Stimulated activated CD8-positive, alpha-beta memory T cell treated with anti-CD3 and anti-CD28 coated beads, Interleukin-7, amount 100 ng/mL, for 1 hour (primary cell): ENCODE measurements at places on chromosomes 4 and X.
A peak's percentile ranks its signal among the peaks of the same experiment; 100 is the strongest.

DNA sequence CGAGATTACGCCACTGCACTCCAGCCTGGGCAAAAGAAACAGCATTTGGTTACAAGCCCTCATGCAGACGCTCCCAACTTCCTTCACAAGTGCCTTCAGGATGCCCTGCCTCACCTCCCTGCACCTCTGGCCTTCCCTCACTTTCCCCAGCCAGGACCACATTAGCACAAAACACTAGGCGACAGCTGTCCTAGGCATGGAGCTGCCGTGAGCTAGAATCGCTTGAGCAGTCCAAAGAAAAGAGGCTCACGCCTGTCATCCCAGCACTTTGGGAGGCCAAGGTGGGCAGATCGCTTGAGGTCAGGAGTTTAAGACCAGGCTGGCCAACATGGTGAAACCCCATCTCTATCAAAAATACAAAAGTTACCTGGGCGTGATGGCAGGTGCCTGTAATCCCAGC is 15.8 kb downstream of the RNF212 start:
- DNase-seq: no peak

GRCh38 chr4:121822796-121823504 is 733 bp downstream of the CCNA2 start:
- DNase-seq: no peak

DNA sequence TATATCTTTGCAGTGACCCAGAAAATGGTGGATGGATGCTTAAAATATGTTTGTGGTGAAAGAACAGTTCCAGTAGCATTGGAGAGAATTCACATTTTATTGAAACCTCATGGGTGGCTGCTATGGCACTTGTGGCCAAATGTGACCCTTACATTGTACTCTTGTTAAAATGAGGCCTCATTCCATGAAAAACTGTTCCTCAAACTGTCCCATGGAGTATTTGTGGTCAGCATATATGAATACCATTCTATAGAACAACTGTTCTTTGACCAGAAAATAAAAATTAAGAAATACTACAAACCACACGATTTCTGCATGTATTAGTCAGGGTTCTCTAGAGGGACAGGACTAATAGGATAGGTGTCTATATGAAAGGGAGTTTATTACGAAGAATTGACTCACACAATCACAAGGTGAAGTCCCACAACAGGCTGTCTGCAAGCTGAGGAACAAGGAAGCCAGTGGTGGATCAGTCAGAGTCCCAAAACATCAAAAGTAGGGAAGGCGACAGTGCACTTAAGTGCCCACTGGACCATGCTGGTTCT is 35.1 kb downstream of the GEMIN8 start:
- no peak for DNase-seq

DNA sequence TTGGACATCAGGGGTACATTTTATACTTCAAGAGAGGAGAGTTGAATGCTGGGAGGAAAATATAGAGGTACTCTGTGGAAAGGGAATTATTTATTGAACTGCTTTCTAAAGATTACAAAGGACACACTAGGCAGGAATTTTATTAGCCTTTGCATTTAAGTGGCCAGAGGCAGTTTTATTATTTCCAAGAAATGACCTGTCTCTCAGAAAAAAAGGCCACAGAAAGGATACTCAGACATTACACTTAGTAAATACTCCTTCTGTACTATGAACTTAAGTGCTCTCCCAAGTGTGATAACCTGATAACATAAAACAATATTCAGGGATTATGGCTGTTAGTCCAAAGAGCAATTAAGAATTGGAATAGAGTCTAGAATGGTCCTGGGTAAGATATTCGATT is 7.5 kb downstream of the LRRC66 start:
- no peak for DNase-seq

- DNase-seq: no peak
Observed at GRCh38 chr4:121140716-121141460, 23.2 kb downstream of the TNIP3 start.

DNA sequence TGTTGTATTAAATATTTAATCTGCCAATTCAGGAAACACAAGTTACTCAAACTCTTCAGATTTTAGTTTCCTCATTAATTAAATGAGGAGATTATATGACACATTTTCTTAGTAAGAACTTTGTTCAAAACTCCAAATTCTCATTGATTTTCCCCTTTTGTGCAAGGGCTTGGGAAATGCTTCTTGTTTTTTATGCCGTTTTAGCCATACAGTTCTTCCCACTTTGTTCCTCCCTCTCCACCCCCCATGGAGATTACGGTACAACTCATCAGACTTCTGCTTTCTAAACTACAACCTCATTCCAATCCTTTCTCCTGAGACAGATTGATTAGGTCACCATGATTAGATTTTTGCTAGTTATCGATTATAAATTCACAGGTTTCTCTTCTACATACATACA is 10.9 kb upstream of the BBS7 start:
- DNase-seq: no peak

DNA sequence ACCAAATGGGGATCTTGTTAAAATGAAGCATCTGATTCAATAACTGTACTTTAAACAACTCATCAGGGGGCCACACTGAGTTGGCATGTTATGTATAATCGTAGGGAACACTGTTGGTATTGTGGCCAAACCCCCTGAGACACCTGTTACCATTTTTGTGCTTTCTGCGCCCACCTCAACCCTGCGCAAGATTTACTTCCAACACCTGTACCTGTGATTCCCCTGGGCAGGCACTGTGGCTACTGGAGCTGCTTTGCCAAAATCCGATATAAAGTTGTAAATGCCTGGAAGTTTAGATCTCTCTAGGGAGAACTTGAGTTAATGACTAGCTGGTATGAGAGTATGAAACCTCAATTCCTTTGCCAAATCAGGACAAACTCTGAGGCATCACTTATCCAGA is 259.8 kb upstream of the ATOH1 start:
- DNase-seq: no peak

- DNase-seq: no peak
Observed at GRCh38 chr4:165096776-165097175, 15.9 kb downstream of the TMEM192 start.

DNA sequence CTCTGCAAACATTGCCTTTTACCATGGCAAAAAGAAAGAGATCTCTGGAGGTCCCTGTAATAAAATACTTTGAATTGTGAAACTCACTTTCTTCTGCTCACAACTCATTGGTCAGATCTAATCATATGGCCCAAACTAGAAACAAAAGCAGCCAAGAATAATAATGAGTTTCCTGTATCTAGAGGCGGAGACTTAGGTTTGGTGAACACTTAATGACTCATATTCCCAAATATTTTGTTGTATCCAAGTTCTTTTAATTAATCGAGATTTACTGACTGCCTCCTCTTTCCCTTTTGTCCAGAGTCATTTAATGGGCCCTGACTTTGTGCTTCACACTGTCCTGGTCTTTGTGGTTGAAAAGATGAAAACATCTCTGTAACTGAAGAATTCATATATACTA is 190.6 kb downstream of the CCSER1 start:
- no peak for DNase-seq

DNA sequence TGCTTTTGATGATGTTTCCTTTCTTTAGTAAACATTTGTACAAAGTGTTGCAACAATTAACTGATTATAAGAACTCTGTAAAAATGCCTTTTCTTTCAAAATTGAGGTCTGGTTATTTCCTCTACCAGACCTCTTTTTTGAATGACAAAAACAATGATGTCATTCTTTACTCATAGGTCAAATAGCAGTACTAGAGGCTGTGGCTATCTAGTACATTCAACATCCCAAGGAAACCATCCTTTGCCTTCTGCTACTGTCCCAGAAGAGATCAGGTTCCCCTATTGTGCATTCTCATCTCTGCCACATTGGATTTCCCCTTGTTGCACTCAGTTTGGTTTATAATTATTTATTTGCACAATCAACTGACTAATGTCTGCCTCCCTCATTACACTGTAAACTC is 19.1 kb upstream of the MAD2L1 start:
- DNase-seq: no peak

DNA sequence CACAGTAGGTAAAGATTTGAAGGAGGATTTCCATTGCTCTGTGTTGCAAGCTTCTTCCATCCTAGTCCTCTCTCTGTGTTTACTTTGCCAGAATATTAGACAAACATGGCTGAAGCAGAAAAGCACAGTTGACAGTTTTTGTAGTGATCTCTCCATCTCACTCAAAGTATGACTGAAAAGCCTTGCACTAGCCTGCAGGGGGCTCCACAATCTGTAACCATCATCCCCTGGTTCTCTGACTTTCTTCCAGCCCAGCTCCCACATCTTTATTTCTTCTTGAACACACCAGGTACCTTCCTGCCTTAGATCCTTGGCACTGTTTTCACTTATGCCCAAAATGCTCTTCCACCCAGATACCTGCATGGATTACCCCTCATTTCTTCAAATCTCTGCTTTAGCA is 34.1 kb upstream of the HHIP start:
- no peak for DNase-seq

DNA sequence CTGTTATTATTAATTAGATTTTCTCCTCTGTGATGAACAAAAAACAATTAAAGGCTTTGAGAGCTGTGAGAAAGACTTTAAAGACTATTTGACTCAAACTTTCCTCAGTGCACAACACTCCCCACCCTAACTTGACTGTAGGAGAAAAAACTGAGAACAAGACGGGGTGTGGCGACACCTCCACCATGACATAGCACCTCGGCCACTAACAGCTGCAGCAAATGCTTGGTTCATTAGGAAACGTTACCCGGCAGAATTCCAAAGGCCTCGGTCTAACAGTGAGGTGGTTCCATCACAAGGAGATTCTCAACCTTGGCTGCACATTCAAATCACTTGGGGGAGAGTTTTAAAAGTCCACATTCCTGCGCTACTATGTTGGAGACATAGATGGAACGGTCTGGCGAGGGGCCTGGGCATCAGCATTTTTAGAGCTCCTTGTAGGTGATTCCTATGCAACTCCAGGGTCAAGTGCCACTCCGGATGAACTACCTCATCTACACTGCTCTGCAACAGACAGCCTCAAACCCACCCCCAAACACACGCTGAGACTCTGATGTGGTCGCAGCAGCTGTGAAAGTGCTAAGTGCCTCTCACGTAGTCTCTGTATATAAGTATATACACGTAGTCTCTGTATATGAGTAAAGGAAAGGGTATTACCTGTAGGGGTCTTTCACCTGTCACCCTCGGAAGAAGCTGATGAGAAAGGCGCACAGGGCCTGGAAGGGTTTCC is 1.0 kb downstream of the FGFBP2 start:
- DNase-seq: peak; percentile 17

- no peak for DNase-seq
Observed at GRCh38 chr4:119130365-119131065, 5.1 kb upstream of the MYOZ2 start.

DNA sequence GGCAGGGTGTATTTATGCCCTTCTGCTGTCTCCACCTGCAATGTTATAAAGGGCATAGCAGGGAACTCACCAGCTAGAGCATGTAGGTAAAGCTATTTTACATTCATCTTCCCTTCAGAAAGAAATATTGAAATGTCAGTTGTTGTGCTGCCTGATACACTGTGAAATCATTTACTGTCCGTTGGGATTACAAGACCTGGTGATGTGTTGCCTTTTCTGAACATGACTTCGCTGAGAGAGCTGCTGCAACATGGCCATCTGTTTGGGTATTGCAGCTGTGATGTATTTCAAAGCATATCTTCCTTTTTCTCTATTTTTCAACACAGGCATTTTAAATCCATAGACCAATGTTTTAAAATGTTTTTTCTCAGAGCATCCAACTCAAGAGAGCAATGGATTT is 644.1 kb upstream of the GNPDA2 start:
- DNase-seq: no peak

DNA sequence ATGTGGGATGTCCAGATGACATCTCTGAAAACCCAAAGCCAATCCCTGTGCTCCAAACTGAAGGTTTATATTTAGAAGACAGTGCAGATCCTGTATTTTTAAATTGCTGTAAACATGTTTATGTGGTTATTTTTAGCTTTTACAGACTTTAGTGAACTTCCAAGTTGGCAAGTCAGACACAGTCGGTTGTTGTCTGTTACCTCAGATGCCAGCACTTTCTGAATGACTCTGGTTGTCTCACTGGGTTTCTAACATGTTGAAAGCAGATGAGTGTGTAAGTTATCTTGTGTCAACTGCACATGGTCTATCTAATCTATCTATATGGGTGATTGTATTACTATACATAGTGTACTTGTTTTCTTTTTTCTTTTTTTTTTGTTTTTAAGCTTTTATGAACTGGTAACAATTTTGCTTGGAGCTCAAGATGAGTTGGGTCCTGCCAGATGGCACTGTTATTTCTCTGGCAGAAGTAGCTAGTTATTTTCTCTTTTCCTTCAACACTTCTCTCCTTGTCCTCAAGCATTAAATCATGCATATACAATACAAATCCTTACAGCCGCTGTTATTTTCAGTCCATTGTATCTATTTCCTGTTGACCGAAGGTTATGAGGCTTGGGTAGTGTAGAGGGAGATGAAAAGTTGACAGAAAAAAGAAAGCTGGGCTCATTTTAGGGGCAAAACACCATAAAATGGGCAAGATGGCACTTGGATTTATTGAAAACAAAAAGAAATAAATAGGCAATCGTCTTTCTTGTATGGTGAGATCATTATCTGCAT is 66.3 kb downstream of the GAB1 start:
- DNase-seq: no peak

DNA sequence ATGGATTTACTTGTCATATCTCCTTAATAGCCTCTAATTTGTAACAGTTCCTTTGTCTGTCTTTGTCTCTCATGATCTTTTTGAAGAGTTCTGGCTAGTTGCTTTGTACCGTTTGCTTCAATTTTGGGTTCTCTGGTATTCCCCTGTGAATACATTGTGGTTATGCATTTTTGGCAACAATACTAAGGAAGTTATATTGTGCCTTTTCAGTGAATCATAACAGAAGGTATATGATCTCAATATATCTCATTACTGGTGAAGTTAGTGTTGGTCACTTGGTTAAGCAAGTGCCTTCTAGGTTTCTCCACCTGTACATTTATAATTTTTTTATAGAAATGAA is 48.6 kb downstream of the DCLK2 start:
- DNase-seq: no peak

- no peak for DNase-seq
Observed at GRCh38 chrX:36916941-36917340, 91.2 kb upstream of the FAM47C start.

DNA sequence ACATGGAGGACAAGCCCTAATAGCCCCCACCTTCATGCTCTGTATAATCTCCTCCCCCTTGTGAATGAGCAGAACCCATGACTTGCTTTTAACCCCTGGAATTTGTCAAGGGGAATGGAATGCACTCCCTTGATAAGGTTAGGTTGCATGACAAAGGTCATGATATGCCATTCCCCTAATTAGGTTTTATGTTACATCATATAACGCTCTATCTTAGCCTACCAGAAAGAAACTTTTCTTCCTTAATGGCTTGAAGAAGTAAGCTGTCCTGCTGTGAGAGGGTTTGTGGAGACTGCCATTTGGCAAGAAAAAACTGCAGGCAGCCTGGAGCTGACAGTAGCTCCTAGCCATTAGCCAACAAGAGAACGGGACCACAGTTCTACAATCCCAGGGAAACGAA is 399.8 kb upstream of the MAD2L1 start:
- no peak for DNase-seq
